ENCODE measurements at places on chromosomes 1 and 21.

GRCh38 chr1:202964791-202965410 is 2.2 kb downstream of the CYB5R1 start:
- no peak for DNase-seq
- peaks cover 5% of the 10 kb centered on the region for H3K36me3 ChIP-seq
- no peak overlapping the region for H3K4me3 ChIP-seq
- H3K4me1 ChIP-seq = peaks cover 32% of the 10 kb centered on the region
- H3K27ac ChIP-seq = peak overlapping the region; percentile 79

DNA sequence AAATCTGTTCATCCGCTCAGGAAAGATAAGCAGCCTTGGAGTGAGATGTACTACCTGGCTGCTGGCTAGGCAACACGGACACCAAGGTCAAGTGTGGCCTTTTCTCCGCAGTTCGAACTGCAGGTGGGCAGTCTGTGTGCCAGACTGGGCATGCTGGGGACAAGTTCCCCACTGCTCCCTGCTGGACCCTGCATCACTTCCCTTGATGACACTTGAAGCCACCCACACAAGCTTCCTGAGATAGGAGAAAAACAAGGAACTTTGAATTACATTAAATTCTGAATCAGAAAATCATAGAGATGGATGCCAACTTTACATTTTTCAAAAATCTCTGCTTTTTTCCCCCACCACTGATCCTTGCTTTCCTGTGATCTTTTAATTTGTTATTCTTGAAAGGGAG is 38.3 kb downstream of the BEND5 start:
- no peaks in the 10 kb centered on the region for H3K4me1 ChIP-seq
- no peaks in the 10 kb centered on the region for H3K36me3 ChIP-seq
- peaks cover 13% of the 10 kb centered on the region for H3K27me3 ChIP-seq
- no peak overlapping the region for H3K27ac ChIP-seq
- no peak for DNase-seq

- no peaks in the 10 kb centered on the region for H3K27me3 ChIP-seq
- no peak overlapping the region for H3K27ac ChIP-seq
- no peak overlapping the region for H3K4me3 ChIP-seq
- no peaks in the 10 kb centered on the region for H3K4me1 ChIP-seq
- H3K36me3 ChIP-seq = no peaks in the 10 kb centered on the region
Measured at GRCh38 chr21:40049031-40049930, 182.0 kb downstream of the PCP4 start.

- H3K4me3 ChIP-seq = no peak overlapping the region
- H3K36me3 ChIP-seq = peaks cover 3% of the 10 kb centered on the region
- no peak for DNase-seq
- peaks cover 7% of the 10 kb centered on the region for H3K4me1 ChIP-seq
Measured at GRCh38 chr1:201286445-201286844, 3.1 kb downstream of the PKP1 start.

DNA sequence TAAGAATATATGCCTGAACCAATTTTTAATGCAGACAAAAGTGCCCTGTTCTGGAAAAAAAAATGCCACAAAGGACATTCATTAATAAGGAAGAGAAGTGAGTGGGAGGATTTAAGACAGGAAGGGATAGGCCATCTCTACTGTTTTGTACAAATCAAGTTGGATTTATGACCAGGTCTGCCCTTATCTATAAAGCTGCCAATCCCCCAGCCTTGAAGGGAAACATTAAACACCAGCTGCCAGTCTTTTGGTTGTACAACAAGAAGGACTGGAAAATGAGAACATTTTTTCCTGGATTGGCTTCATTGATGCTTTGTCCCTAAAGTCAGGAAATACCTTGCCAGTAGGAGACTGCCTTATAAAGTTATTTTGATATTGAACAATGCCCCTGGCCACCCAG is 444.0 kb downstream of the NPHP4 start:
- H3K27me3 ChIP-seq = peaks cover 32% of the 10 kb centered on the region
- no peak overlapping the region for H3K27ac ChIP-seq
- H3K4me1 ChIP-seq = peaks cover 2% of the 10 kb centered on the region

DNA sequence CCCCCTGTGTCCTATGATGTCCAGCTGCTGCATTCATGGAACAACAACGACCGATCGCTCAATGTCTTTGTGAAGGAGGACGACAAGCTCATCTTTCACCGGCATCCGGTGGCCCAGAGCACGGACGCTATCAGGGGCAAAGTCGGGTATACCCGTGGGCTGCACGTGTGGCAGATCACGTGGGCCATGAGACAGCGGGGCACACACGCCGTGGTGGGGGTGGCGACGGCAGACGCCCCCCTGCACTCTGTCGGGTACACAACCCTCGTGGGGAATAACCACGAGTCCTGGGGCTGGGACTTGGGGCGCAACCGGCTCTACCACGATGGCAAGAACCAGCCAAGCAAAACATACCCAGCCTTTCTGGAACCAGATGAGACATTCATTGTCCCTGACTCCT is 63.3 kb downstream of the SPSB1 start:
- H3K4me3 ChIP-seq = no peak overlapping the region
- peaks cover 5% of the 10 kb centered on the region for H3K4me1 ChIP-seq
- H3K27ac ChIP-seq = no peak overlapping the region
- no peaks in the 10 kb centered on the region for H3K27me3 ChIP-seq
- peaks cover 8% of the 10 kb centered on the region for H3K36me3 ChIP-seq

DNA sequence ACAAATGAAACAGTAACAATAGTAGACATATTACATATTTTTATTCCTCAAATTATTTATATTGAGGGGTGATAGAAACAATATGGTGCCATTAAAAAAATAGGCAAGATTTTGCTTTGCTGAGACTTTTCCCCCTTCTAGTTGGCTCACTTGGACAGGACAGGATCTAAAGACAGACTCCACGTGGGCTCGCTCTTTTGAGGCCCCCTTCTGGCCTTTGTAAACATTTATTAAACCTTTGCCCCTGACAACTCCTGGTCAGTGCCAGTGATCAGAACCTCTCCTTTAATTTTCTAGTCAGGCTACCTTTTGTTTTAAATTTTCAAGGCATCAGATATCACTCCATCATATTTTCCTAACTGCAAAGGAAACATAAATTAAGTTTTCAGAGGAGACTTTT is 49.7 kb upstream of the IFI44L start:
- H3K27ac ChIP-seq = no peak overlapping the region
- DNase-seq = no peak
- no peaks in the 10 kb centered on the region for H3K27me3 ChIP-seq
- H3K4me3 ChIP-seq = no peak overlapping the region
- H3K36me3 ChIP-seq = no peaks in the 10 kb centered on the region

DNA sequence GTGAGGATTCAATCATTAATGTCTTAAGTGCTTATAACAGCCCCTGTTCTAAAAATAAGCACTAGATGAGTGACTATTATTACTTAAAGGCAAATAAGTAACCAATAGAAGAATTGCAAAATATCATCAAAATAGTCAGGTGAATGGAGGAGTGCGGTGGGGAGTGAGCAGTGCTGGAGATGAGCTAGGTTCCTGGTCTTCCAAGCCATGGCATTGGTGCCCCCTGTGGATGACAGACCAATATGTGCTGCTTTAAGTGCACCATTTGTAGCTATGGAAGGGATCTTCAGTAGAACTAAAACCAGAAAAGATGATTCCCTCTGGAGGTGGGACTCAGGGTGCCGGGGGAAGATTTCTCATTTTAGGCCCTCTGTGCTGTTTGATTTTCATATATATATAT is 46.1 kb upstream of the SLC30A1 start:
- no peak overlapping the region for H3K4me3 ChIP-seq
- no peaks in the 10 kb centered on the region for H3K27me3 ChIP-seq
- no peaks in the 10 kb centered on the region for H3K36me3 ChIP-seq
- no peak overlapping the region for H3K27ac ChIP-seq

- no peaks in the 10 kb centered on the region for H3K27me3 ChIP-seq
- H3K4me3 ChIP-seq = peak overlapping the region; percentile 98
Measured at GRCh38 chr1:182391028-182391361, 595 bp downstream of the GLUL start.

DNA sequence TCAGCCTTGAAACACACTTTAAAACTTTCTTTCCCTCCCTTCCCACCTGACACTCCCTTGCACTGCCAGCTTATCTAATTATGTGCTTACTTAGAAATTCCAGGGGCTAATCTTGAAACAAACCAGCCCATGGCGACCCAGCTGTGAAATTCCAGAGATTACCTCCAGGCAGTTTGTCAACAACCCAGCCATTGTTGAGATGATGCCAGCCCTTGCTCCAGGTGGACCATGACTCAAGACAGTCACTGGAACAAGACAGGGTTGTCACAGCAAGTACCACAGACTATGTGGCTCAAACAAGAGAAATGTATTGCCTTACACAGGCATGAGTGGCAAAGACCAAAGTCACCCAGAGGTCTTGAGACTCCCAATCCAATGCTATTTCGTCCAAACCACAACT is 7.9 kb downstream of the FYB2 start:
- no peaks in the 10 kb centered on the region for H3K36me3 ChIP-seq
- H3K4me1 ChIP-seq = no peaks in the 10 kb centered on the region
- no peak overlapping the region for H3K27ac ChIP-seq

- no peak overlapping the region for H3K27ac ChIP-seq
- peaks cover 20% of the 10 kb centered on the region for H3K4me1 ChIP-seq
- peak overlapping the region; percentile 33 for H3K4me3 ChIP-seq
- H3K36me3 ChIP-seq = no peaks in the 10 kb centered on the region
Measured at GRCh38 chr1:31765041-31765467, 914 bp upstream of the ADGRB2 start.

DNA sequence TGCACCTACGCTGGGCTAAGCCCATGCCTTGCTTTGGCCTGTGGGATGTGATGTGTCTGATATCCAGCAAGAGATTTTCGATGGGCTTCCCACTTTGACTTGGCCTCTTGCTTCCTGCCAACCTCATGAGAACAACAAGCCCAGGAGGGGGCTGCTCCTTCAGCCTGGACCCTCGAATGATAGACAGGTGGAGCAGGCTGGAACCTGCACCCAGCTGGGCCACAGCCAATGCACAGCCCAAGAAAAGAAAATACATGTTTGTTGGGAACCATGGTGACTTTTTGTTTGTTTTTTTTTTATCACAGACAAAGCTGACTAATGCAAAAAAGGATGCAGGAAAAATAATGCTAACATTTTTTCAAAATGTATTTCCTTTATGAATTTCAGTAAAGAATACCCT is 144.3 kb downstream of the LMX1A start:
- no peak for DNase-seq
- H3K27me3 ChIP-seq = peaks cover 14% of the 10 kb centered on the region
- no peaks in the 10 kb centered on the region for H3K4me1 ChIP-seq

GRCh38 chr1:199290186-199290585 is 651.3 kb downstream of the PTPRC start:
- H3K27me3 ChIP-seq = peaks cover 39% of the 10 kb centered on the region
- no peaks in the 10 kb centered on the region for H3K4me1 ChIP-seq

GRCh38 chr1:80668372-80668771 is 1132.4 kb upstream of the ADGRL2 start:
- H3K27ac ChIP-seq = no peak overlapping the region
- DNase-seq = no peak
- no peaks in the 10 kb centered on the region for H3K27me3 ChIP-seq
- H3K4me1 ChIP-seq = no peaks in the 10 kb centered on the region

DNA sequence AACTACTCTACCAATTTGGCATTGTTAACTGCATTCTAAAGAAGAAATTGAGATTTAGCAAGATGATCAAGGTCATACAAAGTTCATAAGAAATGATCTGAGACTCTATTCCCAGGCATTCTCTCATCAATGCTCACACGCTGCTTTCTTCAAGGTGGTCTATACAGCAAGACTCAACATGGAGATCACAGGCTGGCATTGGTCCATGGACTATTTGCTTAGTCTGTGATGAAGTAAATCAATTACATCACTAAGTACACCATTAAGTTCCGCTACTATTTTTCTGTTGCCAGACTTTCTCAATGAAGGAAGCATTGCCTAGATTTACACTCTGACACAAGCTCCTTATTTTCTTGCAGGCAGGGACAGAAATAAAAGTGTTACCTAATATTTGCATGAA is 51.9 kb upstream of the CYP2J2 start:
- H3K36me3 ChIP-seq = no peaks in the 10 kb centered on the region
- DNase-seq = no peak
- H3K4me3 ChIP-seq = no peak overlapping the region
- peaks cover 48% of the 10 kb centered on the region for H3K27me3 ChIP-seq
- no peak overlapping the region for H3K27ac ChIP-seq

GRCh38 chr1:95352767-95353166 is 118.8 kb downstream of the RWDD3 start:
- DNase-seq = no peak
- H3K36me3 ChIP-seq = no peaks in the 10 kb centered on the region
- no peak overlapping the region for H3K4me3 ChIP-seq
- no peak overlapping the region for H3K27ac ChIP-seq
- H3K27me3 ChIP-seq = peaks cover 4% of the 10 kb centered on the region

DNA sequence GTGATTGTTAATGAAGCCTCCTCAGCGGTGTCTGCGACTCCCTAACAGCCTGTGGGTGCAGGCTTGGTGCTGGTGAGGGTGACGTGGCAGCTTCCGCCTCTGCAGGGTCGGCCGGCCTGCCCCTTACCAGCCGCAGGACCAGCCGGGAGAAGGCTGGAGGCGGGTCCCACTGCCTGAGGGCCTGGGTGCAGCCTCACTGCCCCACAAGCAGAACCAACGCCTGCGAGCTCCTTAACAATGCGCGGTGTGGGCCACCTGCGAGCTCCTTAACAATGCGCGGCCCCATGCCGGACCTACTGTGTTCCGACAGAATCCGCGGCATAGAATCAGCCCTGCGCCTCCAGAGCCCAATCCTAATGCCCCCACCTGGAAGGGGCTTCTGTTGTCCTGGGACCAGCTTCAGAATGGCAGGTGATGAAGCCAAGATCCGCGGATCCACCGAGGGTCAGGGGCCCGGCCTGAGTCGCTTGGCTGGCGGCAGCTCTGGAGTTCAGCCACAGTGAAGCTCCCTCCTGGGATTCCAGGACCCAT is 54.4 kb upstream of the AJAP1 start:
- no peaks in the 10 kb centered on the region for H3K36me3 ChIP-seq
- no peak overlapping the region for H3K27ac ChIP-seq
- H3K4me1 ChIP-seq = no peaks in the 10 kb centered on the region
- H3K27me3 ChIP-seq = peaks cover 40% of the 10 kb centered on the region
- DNase-seq = no peak

GRCh38 chr1:63773815-63774616 is at the start of gene ROR1:
Gene ROR1 (plus strand): TSS chr1:63774017.
- peaks cover 4% of the 10 kb centered on the region for H3K36me3 ChIP-seq
- H3K27ac ChIP-seq = no peak within 1 kb of the TSS
- H3K27me3 ChIP-seq = peaks cover 69% of the 10 kb centered on the region
- H3K4me3 ChIP-seq = peak within 1 kb of the TSS; percentile 80

DNA sequence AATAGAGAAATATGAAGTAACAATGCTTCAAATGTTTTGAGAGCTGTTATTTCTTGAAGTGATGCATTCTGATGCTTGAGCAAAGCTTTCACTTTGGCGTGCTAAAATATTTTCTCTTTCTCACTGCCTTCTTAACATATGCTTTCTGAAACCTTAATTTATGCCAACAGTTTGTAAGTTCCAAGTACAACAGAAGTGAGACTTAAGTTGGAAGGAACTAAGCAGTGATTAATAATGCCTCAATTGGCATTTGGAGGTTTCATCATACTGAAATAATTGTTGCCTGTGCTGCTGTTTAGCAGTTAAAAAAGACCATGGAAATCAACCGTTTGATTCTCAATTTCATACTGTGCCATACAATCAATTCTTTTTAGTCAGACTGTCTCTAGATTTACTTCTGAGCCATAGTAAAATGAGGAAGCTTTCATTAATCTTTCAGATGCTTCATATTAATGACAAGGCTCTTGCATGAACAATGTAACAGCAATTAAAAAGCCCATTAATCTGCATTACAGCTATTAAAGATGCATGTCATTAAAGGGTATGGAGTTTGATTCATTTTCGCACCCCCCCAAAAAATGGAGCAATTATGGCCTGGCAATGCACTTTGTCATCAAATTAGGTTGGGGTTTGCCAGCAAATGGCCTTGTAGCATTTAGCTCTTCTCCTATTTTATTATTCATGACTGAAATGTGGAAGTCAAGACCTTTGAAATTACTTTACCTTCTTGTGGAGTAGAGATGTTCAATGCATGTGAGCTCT is 375.3 kb downstream of the USH2A start:
- no peak for DNase-seq
- no peaks in the 10 kb centered on the region for H3K27me3 ChIP-seq
- no peaks in the 10 kb centered on the region for H3K36me3 ChIP-seq
- no peaks in the 10 kb centered on the region for H3K4me1 ChIP-seq
